ENCODE measurements at places on chromosomes 1 and 21.

GRCh38 chr1:6254691-6255090 is 6.2 kb downstream of the GPR153 start:
- no peak for DNase-seq

DNA sequence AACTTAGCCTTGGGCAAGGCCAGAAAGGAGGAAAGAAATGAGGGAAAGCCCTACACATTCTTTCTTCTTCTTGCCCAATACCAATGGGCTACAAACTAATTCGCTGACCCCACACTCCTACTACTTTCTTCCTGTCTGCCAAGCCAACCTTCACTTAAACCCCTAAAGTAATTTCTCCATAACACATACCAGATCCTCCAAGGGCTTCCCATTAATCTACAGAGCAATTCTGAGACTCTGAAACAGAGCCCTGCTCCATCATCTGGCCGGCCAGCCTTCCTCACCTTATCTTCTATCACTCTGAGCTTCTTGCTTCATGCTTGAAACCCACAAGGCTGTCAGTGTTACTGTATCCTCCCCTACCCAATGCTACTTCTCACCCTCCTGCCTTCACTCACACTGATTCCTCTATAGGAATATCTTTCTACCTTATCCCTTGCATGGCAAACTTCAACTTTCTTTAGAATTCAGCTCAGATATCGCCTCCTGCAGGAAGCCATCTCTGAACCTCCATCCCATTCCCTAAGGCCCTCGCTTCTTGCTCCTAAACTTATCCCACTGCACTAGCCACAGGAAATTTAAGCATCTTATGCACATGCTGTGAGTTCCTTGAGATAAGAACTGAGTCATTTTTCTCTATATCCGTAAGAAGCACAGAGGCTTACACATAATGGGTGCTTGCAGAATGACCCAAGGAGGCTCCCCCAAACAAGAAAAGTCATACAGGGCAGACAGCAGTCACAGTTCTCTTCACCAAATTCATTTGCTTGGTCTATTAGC is 81.9 kb downstream of the JAK1 start:
- DNase-seq = no peak

DNA sequence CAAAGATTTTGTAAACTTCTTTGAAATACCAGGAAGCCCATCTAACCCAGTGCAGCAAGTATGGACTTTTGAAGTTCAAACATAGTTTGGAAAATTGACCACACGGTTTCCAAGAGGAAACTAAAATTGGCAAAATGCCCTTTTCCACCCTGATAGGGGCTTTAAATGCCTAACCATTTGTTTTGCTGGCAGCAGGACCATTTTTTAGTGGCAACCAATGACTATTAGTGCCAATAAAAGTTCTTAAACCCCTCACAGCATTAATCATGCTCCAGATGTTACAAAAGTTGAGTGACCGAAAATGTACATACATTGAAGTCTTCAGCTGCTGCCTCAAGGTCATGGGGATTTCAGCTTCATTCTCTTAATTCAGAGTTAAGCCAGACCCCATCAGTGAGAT is 46.4 kb upstream of the ENAH start:
- DNase-seq = no peak

DNA sequence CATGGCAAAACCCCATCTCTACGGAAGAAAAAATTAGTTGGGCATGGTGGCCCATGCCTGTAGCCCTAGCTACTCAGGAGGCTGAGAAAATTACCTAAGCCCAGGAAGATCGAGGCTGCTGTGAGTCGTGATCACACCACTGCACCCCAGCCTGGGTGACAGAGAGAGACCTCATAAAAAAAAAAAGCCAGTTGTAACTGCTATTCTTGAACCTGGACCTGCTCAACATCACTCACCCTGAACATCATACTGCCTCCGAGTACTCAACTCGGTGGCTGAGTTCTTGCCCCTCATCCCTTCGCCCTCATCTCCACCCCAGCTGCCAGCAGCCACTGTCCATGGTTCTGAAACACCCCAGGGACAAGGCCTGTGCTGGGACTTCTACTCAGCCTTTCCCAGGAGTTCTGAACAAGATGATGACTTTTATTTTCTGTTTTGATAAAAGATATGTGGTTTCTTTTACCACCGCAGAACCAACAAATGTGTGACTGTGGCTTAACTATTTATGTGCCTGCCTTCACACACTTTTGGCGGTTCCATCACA is 5.4 kb upstream of the DISP3 start:
- DNase-seq = no peak

DNA sequence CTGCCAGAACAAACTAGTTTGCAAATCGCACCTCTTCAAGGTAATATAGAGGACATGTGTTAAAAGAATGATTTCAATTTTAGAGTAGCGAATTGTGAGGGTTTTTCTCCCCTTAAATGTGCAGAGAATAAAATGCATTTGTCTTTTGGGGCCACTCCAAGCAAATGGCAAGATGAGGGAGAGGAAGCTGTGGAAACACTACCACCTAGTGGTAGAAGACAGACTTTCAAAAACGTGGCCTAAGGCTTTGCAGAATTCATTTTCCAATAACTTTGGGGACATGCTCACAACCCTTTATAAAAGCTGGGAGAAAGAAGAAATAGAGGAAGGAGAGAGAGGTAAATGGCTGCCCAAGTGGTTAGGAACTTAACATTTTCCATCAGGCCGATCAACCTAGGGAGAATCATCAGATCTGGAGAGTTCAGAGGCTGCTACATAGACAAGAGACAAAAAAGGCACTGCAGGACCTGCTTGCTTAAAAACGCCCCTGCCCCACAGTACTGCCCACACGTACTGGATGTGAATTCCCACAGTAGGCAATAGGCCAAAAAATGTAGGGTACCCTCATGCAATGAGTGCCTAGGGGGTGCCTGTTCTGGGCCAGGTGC is 15.7 kb upstream of the RCAN1 start:
- DNase-seq = peak; percentile 7

DNA sequence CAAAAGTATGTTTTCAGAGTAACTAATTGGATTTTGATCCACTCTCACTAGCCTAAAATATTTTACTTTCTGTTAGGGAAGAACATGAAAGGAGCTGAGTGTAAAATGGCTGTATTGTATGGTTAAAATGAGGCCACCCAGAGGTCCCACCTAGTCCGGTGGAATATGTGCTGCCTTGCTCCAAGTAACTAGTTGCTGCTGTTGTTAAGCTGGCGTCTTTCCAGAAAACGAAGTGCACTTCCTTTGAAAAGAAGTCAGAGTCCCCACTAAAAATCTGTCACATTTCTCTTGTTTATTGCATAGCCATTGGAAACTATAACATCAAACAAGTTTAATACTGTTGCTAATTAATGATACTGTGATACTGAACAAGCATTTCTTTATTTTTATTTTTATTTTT is 3.2 kb downstream of the SLC25A33 start:
- no peak for DNase-seq

DNA sequence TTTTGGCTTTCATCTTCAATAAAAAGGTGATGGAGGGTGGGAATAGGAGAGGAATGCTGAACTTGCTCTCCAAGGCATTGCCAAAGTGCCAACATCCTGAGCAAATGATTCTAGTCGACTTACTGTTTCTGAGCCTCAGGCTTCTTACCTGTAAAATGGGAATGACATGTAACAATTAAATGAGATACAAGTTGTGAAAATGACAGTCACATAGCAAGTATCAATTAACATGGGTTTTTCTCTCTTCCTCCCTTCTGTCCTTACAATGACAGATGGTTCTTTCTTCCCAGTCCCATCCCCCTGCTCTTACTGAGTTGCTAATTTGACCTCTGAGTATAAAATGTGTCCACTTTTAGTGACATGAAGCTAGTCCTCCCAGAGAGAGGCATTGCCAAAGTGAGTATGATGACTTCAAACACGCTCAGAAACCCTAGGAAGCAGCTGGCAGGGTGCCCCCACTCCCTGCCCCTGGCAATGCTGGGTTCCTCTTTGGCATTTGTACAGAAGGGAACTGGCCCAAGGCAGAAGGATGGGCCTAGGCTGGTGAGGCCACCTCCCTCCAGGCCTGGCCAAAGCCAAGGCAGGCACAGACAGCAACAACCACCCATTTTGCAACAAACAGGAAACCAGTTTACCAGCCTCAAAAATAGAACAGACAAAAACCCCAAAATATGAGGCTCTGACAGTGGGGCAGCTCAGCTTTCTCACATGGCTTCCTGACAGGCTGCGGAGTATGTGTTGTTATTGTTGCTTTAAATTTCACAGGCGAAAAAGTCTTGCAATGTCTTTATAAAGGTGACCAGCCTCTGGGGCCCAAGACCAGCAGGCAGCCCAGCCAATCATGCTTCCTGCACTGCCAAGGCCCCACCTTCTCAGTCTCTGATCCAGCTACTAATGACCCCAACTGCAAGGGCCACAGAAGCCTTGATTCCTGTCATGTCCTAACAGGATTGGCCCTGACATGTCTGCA is 115.9 kb downstream of the HIVEP3 start:
- no peak for DNase-seq

DNA sequence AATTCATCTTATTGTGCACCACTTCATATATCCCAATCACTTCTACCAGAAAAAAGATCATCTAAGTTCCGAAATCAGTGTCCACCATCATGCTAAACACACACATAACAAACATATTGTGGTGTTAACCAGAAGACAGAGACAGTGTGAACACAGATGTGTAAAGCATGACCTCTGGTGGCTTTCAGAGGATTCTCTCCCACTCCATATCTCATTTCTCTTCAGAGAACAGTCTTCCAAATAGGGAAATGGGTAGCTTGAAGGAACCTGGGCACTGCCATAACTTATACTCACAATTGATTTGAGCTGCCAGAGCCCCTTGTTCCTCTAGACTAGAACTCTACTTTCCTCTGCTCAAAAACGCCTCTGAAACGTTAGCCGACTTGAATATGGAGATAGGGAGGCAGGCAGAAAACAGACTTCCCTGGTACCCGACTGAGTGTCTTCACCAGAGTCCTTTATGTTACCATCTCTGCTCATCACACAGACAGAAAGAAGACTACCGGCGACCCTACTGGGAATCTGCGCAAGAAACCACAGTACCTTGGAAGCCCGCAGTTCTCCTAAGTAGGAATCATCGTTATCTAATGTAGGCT is 1.8 kb upstream of the ELAPOR1 start:
- no peak for DNase-seq

DNA sequence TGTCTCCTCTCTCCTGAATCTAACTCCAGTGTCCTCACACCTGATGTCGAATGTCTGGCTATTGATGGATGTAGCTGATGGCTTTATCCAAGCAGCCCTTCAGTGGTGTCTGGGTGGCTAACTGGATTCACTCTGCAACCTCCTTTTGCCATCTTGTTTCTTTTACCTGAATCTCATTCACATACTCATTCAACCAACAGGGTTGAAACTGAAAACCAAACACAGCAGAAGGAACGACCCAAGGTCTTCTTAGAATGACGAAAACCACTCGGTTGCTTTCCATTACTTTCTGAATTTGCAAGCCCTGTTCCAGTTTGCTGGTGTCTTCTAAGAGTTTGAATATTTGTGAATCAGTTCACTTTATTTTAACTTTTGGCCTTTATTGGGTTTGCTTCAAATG is 424.3 kb upstream of the CXADR start:
- DNase-seq = no peak

DNA sequence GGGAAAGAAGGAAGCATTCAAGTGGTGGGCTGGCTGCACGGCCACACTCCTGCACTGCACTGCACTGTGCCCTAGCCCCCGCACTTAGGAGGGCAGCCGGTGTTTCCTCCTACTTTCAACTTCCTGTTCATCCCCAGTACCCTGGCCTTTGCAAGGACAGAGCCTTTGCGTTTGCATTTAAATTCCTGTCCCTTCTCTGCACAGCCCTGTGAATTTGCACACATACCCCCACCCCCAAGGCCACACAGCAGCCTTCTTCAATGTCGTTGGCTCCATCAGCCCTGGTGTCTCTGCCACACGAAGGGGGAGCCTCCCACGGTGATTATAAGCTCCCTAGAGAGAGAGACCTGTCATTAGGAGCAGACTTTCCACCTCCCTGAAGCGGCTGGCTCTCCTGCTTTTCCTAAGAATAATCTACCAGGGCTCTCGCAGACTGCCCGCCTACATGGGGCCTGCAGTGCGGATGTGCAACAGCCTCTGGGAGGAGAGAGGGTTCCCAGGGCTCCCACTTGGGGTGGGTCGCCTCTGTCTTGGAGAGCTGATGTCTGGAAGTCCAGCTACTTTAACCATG is 13.2 kb upstream of the SLC45A3 start:
- no peak for DNase-seq

GRCh38 chr1:68358439-68358838 is 91.3 kb downstream of the RPE65 start:
- DNase-seq = no peak

- DNase-seq = no peak
Observed at GRCh38 chr1:184385865-184386311, 941 bp upstream of the C1orf21 start.

GRCh38 chr1:64060611-64061302 is 142.7 kb upstream of the UBE2U start:
- DNase-seq = no peak

GRCh38 chr21:35048183-35048601 is 910 bp downstream of the RUNX1 start:
- no peak for DNase-seq

GRCh38 chr1:15954316-15954715 is 21.6 kb downstream of the ZBTB17 start:
- no peak for DNase-seq

DNA sequence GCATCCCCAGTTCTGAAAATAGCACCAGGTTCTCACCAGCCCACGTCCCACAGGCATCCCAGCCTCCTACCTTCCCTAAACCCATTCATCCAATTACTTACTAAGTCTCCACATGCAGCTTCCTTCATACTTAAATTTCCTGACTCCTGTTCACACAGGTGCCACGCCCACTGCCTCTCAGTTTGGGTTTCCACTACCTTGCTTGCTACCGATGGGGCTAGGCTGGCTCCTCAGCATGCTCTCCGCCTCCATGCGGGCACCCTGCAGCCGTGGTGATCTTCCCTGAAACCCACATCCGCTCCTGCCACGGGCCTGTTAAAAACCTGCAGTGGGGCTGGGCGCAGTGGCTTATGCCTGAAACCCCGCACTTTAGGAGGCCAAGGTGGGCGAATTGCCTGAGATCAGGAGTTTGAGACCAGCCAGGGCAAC is 70.4 kb upstream of the ANGPTL1 start:
- DNase-seq = no peak

GRCh38 chr21:28459193-28459592 is 533.5 kb downstream of the LTN1 start:
- no peak for DNase-seq

DNA sequence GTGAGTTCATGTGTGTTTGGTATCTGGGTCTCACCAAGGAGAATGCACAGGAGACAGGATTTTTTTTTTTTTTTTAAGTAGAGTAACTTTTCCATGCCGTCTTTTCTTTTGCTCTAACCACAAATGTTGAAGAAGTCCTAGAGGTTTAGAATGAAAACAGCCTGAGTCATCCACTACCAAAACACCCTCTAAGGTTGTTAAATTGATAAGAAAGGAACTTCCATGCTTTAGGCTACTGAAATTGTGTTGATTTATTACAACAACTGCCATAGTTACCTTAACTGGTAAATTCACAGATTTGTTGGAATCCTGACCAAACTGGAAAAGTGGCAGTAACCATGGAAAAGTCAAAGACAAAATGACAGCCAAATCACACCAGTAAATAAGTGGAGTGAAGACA is 375.6 kb downstream of the AMY1C start:
- DNase-seq = no peak

GRCh38 chr1:110477967-110478640 is 27.2 kb downstream of the PROK1 start:
- DNase-seq = no peak

Data from stimulated activated CD8-positive, alpha-beta memory T cell treated with anti-CD3 and anti-CD28 coated beads, Interleukin-4, amount 100 ng/mL, for 1 hour (primary cell).